NCI-H748 treated with DMSO at 0.1 percent for 48 hours (cell line): ENCODE measurements at places on chromosomes 7 and 10.

DNA sequence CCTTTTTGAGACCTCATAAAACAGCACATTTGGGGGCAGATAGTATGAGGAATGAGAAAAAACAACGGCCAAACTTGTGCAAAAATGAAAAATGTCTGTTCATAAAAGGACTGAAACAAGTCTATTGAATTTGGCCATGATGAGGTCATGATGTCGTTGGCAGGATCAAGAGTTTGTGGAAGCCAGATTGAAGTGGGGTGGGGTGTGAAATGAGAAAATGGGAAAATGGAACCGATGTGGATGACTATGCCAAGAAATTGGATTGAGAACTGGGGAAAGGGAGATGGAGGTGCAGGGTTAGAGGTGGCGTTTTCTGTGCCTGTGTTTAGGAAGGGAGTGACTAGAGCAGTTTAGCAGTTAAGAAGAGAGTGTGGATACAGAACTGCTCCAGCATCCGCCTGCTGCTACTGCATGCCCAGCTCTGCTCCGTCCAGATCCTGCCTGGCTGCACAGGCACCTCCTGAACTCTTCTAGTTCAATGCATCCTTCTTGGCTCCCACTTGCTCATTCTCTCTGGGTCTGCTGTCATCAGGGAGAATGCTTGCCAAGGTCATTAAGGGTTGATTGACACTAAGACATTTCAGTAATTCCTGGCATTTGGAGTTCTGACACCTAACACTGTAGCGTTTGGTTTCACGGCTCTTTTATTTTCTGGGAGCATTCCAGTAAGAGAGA, 111.9 kb downstream of the GALNT17 start:
- DNase-seq = no peak

DNA sequence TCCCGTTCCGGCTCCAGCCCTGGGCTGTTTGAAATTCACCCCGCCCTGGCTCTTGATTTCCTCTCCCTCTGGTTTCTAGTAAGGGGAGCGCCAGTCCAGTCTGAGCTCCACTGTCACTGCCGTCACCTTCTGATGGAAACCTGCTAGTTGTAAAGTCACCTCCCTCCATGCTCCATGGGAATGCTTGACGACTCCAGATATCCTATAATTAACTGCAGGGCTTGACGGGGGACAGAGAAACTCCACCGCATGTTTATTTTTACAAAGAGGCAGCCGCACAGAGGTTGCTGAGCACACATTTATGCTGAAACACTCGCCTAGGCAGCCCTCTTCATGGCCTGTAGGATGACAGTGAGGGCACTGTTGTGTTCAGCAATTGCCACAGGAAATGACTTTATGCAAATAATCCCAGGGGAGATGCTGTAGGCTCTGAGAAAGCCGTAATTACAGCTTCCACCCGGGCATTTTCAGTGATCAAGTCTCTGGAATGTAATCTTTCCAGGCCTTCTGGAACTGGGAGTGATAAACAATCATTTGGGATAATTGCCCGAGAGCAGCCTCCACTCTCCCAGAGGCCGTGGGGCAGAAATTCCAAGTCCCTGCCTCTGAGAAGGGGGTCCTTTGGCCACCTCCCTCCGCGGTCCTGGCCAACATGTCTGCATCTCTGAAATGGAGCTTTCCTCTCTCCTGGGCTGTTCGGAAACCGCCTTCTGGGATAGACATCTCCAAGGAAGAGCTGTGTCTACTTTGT, 300.5 kb downstream of the KLF6 start:
- no peak for DNase-seq

DNA sequence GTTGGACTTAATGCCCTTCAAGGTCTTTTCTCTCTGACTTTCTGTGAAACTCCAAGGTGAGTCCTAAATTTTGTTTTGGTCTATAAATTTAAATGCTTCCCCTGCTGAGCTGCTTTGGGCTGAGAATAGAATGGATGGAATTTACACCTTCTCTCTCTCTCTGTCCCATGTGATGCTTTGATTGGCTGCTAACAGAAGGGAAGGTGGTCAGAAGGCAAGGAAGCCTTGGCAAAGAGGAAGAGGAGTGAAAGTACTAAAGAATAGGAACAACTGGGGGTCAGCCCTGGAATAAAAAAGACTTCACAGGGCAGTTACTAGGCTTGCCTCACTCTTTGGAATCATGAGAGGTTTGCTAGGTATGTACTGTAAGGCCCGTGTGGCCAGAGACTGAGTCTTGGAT, 260.2 kb downstream of the AUTS2 start:
- DNase-seq = no peak

GRCh38 chr7:6198689-6199595, 73.5 kb downstream of the CYTH3 start:
- DNase-seq = no peak

- DNase-seq = no peak
Measured at GRCh38 chr10:71007516-71007915, 119.2 kb upstream of the PCBD1 start.

GRCh38 chr7:1444214-1444924, 14.9 kb downstream of the MICALL2 start:
- no peak for DNase-seq

DNA sequence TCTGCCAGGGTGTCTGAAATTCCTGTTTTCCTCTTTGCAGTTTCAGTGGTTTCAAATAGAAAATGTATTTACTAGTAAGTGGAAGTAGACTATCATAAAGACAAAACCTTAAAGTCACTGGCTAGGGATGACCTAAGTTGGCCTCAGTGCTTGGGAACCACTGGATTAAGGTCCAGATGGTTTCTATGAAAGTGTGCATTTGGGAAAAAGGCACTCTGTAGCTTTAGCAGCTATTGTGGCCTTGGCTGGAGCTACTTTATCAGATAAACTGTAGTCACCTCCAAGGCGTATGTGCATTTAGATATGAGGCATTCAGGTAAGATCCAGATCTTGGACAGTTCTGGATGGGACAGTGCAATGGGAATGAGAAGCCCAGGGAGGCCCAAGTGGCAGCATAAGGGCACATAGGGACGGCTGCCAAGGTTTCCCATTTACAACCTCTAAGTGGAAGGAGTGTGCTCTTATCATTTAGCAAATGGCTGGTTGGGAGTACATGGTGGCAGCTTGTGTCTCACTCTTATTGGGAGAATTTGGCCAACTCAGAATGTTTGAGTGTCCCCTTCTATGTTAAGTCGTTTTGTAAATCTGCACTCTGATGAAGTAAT, 185.6 kb downstream of the LRMDA start:
- no peak for DNase-seq

- DNase-seq = no peak
Measured at GRCh38 chr7:126667742-126668366, 584.9 kb downstream of the GRM8 start.

DNA sequence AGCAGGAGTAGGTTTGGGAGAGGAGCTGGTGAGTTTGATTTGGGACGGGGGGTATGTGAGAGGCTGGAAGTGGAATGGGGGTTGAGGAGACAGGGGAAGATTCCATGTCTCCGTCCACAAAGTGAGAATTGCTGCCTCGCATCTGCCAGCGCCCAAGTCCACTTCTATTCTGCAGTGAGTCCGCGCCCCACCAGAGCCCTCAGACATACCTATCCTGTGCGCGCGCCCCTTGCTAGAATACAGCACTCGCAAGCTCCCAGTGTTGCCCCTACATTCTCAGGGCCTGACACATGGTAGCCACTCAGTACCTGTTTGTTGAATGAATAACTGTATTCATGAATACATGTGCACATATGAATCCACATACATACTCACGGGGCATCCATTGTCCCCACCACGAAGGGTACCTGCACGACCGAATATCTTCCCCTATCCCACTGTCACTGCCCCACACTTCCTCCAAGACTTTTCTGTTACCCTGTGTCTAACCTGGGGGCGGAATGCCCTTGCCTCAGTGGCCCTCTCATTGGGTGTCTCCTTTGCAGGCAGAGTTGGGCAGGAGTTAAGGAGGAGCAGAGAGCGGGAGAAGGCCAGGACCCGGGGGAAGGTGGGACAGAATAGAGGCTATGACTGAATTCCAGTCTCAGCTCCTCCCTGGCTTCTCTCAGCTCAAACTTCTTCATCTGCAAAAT, 19.9 kb downstream of the POLL start:
- DNase-seq = no peak

DNA sequence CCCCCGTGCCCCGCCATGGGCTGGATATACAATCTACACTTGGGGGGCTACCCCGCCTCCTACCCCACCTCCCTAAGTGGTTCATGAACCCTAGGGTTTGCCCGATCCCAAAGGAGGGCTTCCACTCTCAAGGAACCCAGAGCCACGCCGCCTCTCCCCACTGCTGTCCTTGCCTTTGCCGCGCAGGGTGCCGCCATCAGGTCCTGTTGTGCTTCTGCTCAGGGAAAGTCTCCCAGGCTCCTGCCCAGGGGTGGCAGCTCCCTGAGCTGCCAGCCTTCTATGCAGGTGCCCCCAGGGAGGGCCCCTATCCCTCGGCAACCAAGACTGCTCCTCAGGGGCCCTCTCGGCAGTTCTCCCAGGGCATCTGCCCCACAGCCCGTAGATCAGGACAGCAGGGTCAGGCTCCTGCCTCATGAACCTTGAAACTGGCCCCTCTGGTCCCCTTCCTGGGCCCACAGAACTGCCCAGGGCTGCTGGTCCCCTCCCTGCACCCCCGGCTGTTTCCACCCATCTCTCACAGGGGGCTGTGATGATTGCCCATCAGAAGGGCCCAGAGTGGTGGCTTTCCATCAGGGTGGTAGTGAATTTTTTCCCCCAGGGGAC, 13.0 kb upstream of the PCBD1 start:
- DNase-seq = no peak

DNA sequence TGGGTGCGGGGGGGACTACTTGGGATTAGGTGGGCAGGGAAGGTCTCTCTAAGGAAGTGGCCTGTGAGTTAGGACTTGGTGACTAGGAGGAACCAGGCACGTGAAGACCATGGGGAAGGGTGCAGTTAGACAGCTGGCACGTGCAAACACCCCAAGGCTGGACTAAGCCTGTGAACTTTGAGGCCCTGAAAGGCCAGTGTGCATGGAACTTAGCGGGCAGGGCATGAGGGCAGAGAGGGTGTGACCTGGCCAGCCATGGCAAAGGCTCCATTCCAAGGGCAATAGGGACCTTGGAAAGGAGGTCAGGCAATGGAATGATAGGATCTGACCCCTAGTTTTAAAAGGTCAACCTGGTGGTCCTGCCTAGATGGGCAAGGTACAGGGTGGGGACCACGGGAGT, 158.4 kb upstream of the PCBD1 start:
- no peak for DNase-seq

- no peak for DNase-seq
Measured at GRCh38 chr7:55240418-55241142, 124.6 kb upstream of the LANCL2 start.

- no peak for DNase-seq
Measured at GRCh38 chr10:12448729-12449391, 99.5 kb downstream of the CAMK1D start.

- DNase-seq = no peak
Measured at GRCh38 chr10:49766484-49766883, 4.4 kb upstream of the OGDHL start.
